ENCODE measurements at places on chromosomes 16 and 17.

DNA sequence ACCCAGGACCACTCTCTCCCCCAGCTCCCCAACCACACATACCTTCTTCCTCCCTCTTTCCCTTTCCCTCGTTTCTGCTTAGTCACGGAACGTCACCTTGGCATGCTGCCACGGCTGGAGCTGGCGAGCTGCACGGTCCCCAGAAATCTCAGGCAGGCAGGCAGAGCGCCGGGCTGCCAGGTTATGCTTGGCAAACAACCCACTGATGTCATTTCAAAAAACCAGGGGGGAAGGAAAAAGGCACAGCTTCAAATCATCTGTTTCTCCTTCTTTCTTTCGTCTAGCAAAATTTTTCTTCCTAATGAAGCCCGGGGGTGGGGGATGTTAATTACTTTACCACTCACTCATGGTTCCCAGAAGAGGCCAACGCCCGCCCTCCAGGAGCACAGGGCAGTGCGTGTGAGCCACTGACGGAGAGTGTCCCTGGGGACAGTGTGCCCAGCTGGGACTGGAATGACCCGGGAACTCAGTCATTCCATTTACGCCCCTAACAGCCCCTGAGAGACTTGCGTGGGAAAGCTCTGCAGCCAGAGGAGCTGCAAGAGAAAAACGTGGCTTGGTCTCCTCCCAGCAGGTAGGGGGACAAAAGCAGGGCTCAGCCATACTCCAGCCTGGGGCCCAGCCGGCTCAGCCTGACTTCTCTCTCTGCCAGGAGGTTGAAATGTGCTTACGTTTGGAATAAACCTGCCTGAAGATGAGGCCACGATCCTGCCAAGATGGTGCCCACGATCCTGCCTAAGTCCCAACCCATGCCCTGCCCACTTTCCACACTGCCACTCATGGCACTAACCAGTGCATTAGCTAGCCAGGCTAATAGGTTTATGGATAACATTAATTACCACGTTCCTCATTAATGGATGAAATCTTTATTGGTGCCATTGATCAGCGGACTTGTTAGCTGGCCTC lies 198.9 kb downstream of the ZFHX3 start:
- peak; percentile 93 for DNase-seq

- no peak for DNase-seq
Observed at GRCh38 chr17:55068862-55069811, 100.6 kb downstream of the STXBP4 start.

DNA sequence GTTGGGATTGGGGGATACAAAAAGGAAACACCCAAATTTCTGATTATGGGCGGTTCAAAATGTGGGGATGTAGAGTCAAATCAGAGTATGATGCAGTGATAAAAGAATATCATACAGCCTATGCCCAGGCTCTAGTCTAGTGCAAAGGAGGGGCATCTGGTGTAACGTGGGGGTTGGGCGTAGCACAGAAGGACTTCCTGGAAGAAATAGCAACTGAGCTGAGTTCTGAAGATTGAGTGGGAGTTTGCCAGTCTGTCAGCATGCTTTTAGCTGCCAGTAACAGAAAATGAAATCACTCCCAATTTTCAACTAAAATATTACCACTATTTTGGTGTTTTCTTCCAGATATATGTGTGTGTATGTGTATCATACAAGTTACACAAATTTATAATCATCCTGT lies 196.9 kb downstream of the SPECC1 start:
- no peak for DNase-seq

- DNase-seq, result no peak
Observed at GRCh38 chr16:16108759-16109158, 114.5 kb downstream of the ABCC6 start.

GRCh38 chr17:75366432-75366831 lies 39.0 kb downstream of the GRB2 start:
- no peak for DNase-seq

DNA sequence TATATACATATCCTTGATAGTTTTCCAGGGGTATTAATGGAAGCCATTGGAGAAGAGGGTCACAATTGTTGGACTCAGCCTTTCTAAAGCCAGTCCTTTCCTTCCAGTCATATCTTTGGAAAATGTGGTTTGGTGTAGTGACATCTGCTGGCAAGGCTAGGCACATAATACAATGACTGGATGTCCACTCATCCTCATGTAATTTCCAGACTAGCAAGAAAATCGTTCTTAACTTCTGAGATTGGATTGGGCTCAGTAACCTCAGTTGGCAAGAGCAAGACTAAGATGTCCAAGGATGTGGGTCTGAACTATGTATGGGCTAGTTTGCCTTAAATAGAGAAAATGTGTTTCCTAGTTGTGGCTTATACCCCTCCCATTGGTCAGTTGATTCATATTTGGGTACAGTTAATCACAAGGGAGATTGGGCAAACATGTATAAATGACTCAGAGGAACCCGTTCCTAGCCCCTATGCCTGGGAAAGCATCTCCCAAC lies 8.7 kb upstream of the KAT7 start:
- DNase-seq, result peak; percentile 67

GRCh38 chr17:64161380-64162176 lies 31.6 kb upstream of the ERN1 start:
- no peak for DNase-seq

GRCh38 chr16:1884155-1884760 lies 12.3 kb upstream of the MEIOB start:
- peak; percentile 8 for DNase-seq

DNA sequence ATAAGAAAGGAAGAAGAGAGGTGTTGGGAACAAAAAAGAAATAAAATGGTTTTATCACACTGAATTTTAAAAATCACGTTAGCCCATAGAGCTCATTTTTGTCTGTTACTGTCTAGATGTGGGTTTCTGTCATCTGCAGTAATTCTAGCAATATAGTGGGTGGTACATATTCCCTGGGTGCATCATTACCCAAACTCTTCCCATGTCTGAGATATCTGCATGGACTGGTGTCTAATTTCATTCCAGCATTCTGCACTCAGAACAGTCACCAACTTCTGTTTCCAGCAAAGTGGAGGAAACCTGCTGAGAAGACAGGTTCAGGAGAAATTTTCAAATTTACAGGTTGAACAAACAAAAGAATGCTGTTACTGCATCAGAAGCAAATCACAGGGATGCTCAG lies 263.8 kb downstream of the CDH11 start:
- peak; percentile 70 for DNase-seq
